GM19239 (cell line): ENCODE measurements at places on chromosomes 11 and 22.

DNA sequence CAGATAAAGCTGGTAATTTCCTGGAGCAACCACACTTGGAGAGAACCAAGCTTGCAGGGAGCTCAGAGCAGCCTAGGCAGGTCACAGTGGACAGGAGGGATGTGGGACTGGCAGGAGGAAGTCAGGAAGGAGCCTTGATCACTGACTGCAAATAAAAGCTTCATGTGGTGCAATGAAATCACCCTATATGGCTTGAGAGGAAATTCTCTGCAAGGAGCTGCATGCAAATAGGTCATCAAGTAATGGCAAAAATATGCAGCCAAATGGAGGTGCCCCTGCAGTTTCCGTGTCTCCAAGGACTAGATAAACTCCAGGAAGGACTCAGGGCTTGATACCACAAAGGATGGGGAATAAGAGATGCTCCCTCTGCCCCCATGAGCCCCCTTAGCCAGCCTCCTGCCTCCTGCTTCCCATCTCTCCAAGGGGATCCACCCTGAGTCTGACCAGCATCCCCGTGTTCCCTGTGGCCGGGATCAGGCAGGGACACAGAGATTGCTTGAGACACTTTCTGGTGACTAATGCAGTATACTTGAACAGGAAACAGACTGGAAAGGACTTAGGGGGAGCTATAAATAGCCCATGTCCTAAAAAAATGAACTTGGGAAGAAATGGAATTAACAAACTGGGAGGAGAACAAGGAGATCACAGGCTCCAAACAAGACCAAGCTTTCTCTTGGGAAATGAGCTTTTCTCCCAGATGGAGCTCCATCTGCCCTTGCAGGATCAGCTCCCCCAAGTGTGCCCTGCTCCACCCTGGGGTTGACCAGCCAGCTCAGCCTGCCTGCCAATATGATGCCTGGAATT is 23.9 kb upstream of the MICAL2 start:
- DNase-seq = no peak

- DNase-seq = no peak
Observed at GRCh38 chr11:3123305-3123704, 41.8 kb downstream of the OSBPL5 start.

DNA sequence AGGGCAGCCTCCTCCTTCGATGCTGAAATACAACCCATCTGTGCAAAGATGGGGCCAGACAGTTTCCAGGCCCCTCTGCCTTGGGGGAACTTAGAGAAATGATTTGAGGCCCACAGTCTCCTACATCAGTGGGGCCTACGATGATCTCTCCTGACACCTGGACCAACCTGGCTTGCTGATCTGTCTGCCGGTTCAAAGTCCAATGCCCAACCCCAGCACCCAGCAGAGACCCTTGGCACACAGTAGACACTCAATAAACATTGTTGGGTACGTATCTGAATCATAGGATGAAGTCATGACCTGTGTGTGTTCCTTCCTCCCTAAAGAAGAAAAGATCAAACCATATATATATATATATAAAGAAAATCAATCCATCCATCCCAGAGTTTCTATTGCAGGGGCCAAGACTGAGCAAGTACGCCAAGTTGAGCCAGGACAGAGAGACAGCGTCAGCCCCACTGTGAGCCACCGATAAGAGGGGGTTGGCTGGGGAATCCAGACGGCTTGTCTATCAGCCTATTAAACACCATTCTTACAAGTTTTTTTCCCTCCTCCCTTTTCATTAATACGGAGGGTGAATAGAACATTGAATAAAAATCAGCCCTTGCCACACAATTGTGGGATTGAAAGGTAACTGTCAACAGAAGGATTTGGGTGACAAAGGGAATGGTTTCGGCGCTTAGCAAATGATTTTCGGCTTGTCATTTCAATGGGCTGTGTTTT is 244.1 kb downstream of the MN1 start:
- no peak for DNase-seq

DNA sequence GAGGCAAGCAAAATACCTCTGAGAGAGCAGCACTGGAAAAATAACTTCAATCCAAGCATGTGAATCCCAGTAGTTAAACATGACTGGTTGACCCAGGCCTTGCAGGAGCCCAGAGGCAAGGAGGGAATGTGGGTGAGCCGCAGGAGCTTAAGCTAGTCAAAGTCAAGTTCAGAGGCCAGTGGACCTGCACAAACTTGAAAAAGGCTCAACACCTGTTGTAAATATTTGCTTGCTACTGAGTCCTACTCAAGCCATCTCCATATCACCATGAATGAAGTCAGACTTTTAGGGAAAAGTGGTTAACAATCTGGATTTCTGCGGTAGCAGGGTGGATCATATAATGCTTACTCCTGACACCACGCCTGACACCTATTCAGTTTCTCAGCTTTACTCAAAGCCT is 4.8 kb upstream of the CAT start:
- no peak for DNase-seq

- DNase-seq = no peak
Observed at GRCh38 chr11:8773916-8774539, 91.4 kb downstream of the RPL27A start.

DNA sequence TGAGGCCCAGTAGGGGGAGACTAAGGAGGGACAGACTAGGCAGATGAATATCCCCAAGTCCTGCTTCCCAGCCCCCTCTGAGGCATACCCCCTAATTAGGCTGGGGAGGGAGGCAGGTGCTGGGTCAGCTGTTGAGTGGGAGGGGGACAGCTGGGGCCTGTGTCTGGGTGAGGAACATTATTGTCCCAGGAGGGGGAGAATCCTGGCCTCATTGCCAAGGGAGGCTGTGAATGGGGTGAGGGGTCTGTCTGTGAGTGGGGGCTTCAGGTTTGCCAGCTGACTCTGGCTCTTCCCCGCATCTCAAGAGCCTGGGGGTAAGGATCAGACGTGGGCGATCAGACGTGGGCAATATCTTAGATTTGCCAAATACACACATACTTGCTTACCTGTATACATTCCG is 2.1 kb downstream of the INPPL1 start:
- DNase-seq = no peak

GRCh38 chr22:26660961-26661578 is 3.7 kb downstream of the MIAT start:
- DNase-seq = no peak

DNA sequence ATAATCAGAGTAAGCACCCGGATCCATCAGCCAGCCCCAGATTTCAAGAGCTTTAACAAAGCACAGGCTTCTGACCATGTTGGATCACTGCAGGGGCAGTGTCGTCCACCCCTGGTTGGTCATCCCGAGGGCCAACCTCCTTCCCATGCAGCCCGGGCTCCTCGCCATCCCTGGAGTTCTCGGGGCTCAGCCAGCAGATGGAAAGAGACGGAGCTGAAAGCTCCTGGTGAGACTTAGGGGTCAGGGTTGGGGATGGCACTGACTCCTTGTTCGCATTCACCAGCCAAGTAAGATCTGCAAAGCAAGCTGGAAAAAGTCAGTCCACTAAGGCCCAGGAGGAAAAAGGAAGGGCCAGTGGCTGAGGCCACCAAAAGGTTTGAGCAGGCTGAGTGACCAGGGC is 888.9 kb downstream of the BRD1 start:
- no peak for DNase-seq

GRCh38 chr11:10308201-10308954 is 3.5 kb downstream of the ADM start:
- DNase-seq = no peak

DNA sequence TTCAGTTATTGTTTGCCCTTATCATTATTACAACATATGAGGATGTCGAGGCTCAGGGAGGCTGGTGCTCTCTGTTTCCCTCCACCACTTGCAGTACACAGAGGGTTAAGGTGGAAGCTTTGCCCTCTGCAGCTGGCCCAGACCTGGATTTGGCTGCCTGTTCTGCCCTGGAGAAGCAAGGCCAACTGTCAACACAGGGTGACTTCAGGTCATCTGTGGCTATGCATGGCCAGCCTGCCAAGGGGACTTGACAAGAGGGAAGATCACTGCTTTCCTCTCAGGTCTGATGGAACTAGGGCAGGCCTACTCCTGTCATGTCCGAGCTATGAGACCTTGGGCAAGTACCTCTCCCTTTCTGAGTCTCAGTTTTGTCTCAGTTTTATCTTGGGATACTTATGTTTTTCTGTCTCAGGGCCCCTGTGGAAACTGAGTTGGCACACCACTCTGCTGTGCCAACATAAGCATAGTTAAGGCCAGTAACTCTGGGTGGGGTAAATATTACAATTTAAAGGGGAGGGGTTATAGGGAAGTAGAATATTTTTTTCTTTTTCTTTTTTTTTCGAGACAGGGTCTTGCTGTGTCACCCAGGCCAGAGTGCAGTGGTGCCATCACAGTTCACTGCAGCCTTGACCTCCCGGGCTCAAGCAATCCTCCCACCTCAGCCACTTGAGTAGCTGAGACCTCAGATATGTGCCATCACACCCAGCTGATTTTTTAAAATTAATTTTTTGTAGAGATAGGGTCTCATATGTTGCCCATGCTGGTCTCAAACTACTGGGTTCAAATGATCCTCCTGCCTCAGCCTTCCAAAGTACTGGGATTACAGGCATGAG is 2.4 kb upstream of the THRSP start:
- no peak for DNase-seq

- DNase-seq = no peak
Observed at GRCh38 chr11:105862736-105863367, 159.2 kb downstream of the MSANTD4 start.

GRCh38 chr11:11380883-11381282 is 27.8 kb upstream of the CSNK2A3 start:
- DNase-seq = no peak
